Stimulated activated CD8-positive, alpha-beta memory T cell treated with anti-CD3 and anti-CD28 coated beads, Interleukin-15, amount 100 ng/mL, for 1 hour (primary cell): ENCODE measurements at places on chromosomes 2 and 18.

DNA sequence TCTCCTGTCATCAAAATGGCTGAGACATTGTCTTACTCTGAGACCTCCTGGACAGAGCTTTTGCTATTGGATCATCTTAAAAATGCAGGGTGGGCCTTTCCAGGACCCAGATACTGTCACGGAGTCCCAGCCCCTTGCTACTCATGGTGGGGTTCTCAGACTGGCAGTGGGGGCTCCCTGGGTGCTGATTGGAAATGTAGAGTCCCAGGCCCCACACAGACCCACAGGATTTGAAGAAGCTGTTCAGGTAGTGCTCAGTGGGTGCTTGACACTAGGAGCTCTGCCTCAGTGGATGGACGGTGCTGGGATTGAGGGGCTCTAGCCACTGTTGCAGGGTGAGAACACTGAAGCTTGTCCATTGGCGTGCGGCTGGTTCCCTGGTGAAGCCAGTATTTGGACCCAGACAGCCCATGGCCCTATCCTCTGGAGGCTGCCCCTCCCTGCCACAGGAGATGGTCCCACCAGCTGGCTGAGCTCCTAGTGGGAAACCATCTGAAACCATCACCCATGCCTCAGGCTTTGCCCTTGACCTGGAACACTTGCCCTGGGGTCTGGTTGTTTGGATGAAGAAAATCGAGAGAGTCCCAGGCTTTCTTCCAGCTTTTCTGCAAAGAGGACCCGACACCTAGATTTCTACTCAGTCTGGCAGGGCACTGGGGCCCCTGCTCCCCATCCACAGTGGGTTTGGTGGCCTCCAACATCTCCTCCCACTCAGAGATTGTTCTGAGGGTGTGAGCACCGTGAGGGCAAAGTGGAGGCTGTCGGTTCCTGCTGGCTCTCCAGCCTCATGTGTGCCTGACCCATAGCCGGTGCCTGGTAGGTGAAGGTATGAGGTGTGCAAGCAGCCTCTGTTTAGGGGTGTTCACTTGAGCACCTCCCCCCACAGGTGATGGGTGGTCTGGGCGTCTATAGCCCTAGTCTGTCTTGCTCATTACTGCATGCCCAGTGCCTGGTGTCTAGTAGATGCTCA is 30.1 kb downstream of the MROH2A start:
- no peak for DNase-seq

- peak; percentile 14 for DNase-seq
These were observed 13.3 kb upstream of the RAB17 start for GRCh38 chr2:237603718-237604362.

DNA sequence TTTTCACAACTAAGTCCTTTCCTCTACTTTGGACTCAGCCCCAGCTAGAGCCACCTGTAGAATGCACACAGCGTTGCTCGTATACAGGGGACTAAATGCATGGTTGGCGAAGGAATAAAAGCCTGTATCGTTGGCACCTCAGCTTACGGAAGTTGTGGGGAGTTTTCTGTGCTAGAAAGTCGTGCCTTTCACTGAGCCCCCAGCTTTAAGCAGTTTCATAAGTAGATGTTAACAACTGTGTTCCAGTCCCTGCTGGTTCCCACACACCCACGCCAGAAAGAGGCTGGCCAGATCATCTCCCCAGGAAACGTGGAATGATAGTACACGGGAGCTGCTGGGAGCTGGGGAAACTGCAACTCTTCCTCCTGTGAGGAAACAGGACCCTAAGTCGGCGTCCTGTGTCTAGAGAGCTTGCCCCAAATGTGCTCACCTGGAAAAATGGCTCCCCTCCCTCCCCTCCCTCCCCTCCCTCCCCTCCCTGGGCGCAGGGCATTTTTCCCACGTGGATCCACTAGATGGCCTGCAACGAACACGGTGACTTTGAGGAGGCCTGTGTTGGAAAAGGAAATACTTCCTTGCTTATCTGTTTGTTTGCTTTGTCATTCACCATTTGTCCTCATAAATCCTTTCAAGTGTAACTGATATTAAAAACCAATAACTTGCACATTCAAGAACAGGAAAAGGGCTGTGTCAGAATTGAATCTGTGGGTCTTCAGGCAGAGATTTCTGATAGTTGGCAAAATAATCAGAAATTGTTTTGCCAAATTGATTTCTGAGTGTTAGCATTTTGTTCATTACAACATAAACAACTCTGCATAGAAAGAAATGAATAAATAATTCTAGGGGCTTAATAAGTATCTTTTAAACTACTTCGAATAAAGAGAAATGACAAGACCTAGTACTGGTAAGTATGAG is 43.9 kb upstream of the RFX8 start:
- no peak for DNase-seq

DNA sequence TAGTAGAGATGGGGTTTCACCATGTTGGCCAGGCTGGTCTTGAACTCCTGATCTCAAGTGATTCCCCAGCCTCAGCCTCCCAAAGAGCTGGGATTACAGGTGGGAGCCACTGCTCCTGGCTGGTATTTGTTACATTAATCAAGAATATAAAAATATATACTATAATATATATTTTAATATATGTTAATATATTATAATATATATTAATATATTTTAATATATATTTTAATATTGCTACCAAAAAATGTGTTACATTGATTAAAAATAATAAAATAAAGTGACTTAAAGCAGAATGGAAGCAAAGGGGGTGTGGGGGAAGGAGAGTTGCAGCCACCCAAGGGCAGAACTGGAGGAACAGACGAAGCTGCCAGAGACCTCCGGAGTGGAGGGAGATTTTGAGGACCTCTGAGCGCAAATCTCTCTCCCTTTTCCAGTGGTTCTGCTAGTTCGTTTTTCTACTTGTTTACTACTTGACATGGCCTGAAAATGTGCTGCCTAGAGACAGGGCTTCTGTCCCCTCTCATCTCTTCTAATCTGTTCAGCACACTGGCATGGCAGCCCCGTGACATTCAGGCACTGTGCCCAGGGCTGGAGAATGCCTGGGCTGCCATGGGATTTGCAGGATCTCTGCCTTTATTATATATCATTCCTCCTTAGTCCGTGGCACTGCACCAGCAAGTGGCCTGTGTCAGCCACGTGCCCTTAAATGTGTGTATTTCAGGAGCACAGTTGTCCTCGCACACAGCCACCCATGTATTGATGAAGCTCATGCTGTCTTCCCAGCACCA is 47.9 kb upstream of the RAB12 start:
- DNase-seq = no peak

- DNase-seq = no peak
These were observed 21.5 kb upstream of the SERPINB7 start for GRCh38 chr18:63753676-63754075.

DNA sequence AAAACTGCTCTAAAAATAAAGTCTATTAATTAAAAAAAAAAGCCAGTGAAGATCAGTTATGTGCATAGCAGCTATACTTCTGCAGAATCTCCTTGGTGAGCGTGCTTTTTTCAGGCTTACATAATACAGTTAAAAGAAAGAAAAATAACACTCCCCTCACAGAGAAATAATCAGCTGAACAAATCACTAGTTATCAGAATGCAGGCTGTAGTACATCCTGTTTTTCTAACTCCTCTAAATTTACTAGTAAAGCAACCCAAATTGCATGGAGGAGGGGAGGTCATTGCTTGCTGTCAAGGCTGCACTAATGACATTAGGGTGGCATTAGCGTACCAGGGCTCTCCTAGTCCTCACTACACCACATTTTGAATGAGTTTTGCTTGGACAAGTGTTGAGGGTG is 192.2 kb downstream of the PLCL1 start:
- no peak for DNase-seq

GRCh38 chr2:151620761-151621160 is 113.5 kb downstream of the NEB start:
- DNase-seq = no peak

DNA sequence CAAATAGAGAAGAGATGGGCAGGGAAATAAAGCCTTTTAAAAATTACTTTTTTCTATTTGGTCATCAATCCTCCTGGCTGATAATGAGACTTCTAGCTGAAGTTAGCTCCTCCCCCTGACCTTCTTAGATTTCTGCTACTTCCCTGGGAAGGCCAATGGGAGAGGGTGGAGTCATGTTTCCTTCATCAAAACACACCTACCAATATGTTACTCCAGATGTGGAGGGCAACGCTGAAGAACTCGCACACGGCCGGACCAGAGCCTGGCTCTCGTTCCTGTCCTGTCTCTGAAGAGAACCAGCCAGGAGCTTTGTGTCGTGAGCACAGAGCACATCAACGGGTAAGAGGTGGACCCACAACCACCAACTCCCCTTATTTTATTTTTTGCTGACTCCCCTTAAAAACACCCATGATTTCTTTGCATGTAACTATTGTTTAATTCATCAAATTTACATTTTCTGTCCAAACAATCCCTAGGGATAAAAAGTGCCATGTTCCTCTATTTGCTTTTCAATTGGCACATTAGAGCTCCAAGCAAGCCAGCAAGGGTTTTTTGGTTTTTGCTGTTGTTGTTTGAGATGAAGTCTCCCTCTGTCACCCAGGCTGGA is 94.9 kb downstream of the ADD2 start:
- no peak for DNase-seq

GRCh38 chr2:17835516-17835915 is 19.3 kb downstream of the MSGN1 start:
- DNase-seq = no peak

DNA sequence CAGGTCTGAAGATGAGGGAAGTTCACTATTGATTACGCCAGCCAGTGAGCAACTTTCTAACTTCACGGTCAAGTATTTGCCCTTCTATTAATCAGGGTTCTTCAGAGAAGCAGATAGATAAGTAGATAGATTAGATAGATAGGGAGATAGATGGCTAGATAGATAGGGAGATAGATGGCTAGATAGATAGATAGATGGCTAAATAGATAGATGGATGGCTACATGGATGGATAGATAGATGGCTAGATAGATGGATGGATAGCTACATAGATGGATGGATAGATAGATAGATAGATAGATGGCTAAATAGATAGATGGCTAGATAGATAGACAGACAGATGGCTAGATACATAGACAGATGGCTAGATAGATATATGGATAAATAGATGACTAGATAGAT is 4.8 kb upstream of the INPP5D start:
- no peak for DNase-seq

DNA sequence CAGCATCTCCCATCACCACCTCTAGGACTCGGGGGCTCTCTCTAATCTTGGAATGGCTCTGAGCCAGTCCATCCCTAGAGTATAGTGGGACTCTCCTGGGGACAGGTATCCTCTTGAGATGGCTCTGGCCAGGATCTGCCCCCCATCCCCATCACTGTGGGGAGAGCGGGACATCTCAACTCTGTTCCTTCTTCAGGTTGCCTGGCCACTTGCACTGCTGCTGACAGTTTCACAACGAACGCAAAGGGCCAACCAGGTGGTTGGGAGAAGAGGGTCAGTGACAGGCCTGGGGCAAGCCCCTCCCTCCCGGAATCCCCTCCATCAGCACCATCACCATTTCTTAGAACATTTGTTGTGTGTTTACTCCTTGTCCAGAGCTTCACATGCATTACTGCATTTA is 62.6 kb downstream of the CIB4 start:
- DNase-seq = no peak

GRCh38 chr2:204090021-204090420 is 153.5 kb downstream of the ICOS start:
- no peak for DNase-seq

DNA sequence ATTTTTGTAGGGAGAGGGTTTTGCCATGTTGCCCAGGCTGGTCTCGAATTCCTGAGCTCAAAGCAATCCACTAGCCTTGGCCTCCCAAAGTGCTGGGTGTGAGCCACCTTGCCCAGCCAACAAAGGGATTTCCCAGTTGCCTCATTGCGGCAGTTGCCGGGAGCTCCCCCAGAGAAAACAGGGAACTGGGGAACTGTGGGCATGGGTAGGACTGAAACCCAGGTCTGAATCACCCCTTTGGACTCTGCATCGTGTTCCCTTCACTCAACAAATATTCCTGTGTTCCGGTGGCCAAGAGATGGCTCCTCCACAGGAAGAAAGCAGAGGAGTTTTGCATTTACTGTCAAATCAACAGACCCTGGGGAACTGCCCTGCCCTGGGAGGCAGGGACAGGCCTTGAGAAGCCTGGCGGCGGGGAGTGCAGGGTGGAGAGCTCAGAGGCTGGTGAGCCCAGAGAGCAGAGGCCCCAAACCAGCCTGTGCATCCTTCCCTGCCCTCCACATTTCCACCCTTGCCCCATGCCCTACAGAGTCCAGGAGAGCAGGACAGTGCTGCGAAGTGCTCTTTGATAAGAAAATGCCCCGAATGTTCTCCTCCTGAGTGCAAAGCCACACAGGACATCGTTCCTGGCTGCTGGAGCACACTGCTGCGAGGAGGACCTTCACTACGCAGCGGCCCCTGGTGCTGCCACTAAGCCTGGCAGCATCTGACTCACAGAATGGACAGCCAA is 24.9 kb downstream of the MYO7B start:
- no peak for DNase-seq

GRCh38 chr2:67845621-67846369 is 217.0 kb downstream of the C1D start:
- DNase-seq = no peak
